ENCODE measurements at places on chromosomes 3 and 15.

DNA sequence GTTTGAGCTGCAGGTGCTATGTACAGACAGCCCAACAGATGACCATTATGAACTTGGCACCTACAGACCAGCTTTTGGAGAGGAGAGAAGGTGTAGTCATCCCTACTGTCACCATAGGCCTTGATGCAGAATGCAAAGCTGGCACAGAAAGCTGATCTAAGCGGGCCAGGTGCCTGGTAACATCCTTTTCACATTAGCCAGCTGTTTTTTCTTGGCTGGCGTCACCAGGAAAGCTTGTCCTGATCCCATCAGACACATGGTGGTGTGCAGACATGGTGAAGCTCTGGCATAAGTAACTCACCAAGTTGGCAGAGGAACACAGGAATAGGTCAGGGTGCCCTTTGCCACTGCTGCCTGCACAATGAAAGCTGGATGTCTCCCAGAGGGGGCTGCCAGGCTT lies 97.2 kb upstream of the MB21D2 start:
- no peak for DNase-seq

GRCh38 chr15:62999923-63000561 lies 42.5 kb upstream of the TPM1 start:
- DNase-seq: no peak

DNA sequence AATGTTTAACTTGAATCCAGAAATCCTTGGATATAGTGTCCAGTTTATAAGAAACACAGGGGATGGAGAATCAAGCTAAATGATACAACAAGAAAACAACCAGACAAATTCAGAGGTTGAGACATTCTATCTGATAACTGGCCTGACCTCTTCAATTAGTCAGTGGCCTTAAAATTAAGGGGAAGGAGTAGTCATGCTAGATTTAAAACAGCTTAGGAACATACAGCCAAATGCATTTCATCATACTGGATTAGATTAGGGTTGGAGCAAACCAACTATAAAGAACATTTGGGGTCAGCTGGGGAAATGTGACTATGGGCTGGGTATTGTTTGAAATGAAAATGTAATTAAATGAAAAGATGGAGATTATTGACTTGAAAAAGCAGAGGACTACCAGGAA lies 53.3 kb downstream of the PPARG start:
- DNase-seq: no peak

DNA sequence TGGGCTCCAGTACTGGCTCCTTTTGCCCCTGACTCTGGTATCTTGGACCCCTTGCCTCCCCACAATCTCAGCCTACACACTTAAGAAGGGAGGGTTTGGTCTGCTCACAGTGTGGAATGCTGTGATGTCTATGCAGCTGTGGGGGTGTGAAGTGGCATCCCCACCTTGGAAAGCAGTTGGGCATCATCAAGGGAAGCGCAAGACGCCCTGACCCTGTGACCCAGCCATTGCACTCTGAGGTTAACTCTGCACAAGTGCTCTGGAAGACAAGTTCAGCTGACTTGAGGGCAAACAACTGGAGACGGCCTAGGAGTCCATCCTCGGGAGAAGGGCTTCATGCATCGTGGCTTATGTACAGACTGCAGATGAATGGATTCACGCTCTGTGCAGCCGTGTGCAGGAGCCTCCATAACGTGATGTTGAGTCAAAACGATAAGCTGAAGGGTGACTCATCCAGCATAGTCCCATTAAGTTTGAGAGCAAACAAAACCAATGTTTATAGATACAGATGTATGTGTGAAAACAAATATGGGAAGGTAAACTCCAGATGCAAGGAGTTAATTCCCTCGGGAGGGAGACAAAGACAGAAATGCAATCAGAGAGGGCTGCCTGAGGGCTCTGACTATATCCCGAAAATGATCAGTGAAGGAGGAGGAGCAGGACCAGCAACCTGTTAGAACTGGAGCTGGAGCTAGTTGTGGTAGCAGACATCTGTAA lies 86.8 kb downstream of the LSM3 start:
- DNase-seq: no peak

- no peak for DNase-seq
Observed at GRCh38 chr3:170953229-170953628, 44.8 kb upstream of the EIF5A2 start.

- DNase-seq: no peak
Observed at GRCh38 chr3:192545333-192545732, 182.0 kb downstream of the FGF12 start.

DNA sequence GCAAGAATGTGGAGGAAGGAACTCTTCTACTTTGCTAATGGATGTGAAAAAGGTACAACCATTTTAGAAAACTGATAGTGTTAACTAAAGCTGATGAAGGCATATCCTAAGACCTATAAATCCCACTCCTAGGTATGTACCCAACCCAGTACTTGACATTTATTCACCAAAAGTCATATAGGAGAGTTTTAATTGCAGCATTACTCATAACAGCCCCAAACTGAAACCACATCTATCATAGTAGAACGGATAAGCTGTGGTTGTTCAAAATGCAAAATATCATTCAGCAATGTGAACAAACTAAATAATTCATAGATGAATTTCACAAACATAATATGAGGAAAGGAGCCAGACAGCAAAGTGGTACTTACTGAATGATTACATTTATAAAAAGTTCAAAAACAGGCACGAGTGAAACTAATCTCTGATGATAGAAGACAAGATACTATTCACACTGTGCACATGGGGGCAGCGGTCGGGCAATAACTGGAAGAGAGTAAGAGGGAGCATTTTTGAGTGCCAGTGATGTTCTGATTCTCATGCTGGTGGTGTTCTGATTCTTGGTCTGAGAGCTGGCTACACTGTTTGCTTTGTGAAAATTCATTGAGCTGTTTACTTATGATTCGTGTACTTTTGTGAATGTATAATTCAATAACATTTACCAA lies 34.3 kb downstream of the GOLIM4 start:
- no peak for DNase-seq

DNA sequence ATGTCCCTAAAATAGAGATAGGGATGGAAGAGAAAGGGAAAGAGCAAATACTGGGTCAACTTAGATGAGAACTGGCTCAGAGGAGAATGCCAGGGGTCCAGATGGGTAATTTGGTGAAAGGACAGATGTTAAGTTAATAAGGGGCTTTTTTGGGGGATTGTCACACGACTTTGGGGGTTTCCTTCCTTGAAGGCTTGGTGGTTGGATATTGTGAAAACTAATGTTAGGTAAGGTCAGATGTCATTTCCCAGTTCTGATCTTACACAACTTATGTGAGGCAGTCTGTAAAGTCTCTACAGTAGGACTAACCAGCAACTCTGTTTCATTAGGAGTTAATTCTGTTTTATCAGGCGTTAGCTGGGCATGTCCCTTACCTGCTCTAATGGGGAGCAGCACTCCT lies 231.1 kb downstream of the NR2F2 start:
- DNase-seq: no peak

- DNase-seq: no peak
Observed at GRCh38 chr3:183094711-183095110, 4.6 kb downstream of the MCCC1 start.

- DNase-seq: no peak
Observed at GRCh38 chr3:196518966-196519717, 4.0 kb upstream of the SMCO1 start.

- no peak for DNase-seq
Observed at GRCh38 chr15:79522656-79523055, 90.5 kb downstream of the MINAR1 start.

- DNase-seq: no peak
Observed at GRCh38 chr3:194518652-194519051, 31.9 kb upstream of the ATP13A3 start.

GRCh38 chr15:80967451-80967850 lies 22.2 kb downstream of the MESD start:
- no peak for DNase-seq

DNA sequence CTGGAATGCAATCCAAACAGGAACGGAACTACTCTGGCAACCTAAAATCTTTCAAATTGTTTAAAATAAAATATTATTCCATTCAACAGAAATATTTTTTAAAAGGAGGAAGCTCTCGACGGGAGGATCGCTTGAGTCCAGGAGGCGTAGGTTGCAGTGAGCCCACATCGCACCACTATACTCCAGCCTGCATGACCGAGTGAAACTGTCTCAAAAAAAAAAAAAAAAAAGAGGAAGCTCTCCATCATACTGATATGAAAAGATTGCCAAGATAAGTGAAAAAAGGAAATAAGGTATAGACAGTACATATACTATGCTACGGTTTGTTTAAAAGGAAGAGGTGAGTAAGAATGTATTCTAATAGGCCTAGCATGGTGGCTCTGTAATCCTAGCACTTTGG lies 3.6 kb downstream of the RAD18 start:
- DNase-seq: no peak

DNA sequence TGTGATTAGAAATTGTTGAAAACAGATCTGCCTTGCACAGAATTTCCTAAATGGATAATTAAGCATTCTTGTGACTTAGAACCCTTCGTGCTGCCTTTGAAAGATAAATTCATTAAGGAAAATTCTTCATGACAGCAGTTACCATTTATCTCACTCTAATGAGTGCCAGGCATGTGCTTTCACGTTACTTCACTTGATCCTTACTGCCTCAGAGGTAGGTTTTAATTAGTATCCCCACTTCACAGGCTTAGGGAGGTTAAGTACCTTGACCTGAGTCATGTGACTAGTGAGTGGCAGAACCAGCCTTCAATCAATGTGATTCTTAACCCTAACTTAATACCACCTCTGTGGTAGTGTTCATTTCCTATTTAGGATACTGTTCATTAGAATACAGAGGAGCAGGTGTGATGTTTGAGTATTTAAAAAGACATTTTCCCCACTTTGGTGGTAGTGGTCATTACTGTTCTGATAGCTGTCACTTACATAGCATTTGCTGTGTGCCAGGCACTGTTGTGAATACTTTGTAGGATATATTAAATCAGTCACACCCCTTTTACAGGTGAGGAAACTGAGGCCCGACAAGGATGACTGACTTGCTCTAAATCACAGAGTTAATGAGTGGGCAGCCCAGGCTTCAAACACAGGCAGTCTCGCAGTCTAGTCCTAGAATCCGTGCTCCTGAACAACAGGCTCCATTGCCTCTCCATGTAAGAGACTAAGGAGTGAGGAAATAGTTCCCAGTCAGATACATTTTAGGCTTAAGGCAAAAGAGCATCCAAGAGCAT lies 57.9 kb downstream of the RLBP1 start:
- DNase-seq: no peak

DNA sequence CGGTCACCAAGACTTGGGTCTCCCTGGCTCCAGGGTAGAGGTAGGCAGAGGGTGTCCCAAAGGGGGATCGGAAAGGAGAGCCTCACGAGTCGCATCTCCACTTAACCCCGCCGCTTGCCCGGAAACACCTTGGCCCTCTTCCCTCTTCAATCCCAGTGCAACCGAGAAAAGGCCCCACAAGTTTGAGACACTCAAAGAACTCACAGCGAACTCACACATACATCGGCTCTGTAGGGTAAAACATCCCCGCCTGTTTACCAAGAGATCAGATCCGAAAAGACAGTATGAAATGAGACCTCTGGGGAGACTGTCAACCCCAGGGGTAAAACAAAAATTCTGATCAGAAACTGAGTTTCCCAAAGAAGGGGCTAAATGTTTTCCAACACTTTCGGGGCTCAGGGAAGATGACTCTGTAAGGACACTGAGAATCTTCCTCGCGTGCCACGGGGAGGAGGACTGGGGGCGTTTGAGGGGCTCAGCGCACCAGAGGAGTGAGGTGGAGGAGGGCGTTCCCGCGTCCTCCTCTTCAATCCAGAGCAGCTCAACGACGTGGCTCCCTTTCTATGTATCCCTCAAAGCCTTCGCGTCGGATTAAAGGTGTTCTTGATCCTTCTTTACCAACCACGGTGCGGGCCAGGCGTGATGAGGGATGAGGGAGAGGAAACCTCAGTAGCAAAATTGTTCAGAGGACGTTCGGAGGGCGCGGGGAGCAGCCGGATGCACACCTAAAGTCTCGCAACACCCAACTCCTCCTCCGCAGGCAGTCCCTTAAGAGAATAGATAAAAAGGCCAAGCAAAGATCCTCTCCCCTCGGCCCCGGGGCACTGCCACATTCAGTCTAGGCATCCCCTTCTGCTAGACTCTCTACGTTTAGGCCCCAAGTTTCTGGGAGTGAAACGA lies 3.7 kb downstream of the WNT5A start:
- DNase-seq: no peak

- DNase-seq: no peak
Observed at GRCh38 chr15:41558400-41559238, at the start of gene TYRO3. Gene TYRO3, plus strand, starts transcription at chr15:41559212. Its CDS starts 46 bp downstream, at chr15:41559258.

- no peak for DNase-seq
Observed at GRCh38 chr15:58510715-58511598, 79.2 kb downstream of the LIPC start.

- no peak for DNase-seq
Observed at GRCh38 chr15:101559952-101560351, 70.4 kb upstream of the PCSK6 start.

DNA sequence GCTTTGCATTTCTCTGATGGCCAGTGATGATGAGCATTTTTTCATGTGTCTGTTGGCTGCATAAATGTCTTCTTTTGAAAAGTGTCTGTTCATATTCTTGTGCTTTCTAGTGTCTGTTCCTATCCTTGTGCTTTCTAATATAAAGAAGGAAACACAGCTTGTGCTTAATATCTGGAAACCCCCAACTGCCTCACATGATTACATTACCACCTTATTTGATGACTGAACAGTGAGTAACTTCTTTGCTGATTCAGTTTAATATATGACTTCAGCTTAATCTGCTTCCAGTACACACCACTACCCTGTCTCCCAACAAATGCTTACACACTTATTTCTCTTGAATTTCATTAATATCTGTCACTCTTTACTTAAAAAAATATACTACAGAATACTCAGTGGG lies 835.1 kb downstream of the EDEM1 start:
- no peak for DNase-seq

GRCh38 chr15:31857194-31857593 lies 173.1 kb upstream of the CHRNA7 start:
- no peak for DNase-seq

DNA sequence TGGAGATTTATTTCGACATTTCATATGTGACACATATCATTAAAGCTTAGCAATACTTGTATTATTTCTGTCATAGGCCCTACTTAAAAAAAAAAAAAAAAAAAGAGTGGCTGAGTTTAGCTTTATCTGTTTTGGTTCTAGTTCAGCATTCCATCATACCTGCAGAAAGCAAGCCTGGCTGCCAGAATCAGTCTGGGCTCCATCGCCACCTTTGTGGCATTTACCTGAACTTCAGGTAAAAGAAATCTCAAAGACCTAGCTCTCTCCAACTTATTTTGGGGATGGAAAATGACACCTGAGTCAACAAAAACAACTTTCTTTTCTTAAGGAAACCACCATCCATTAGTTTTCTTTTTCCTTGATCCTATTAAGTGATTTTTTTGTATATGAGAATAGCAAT lies 82.1 kb downstream of the NEK10 start:
- DNase-seq: no peak

- DNase-seq: no peak
Observed at GRCh38 chr15:98076021-98076816, 115.7 kb downstream of the ARRDC4 start.

Measured in NCI-H187 treated with DMSO at 0.1 percent for 48 hours (cell line).